ENCODE measurements at places on chromosomes 11 and 22.
A peak's percentile ranks its signal among the peaks of the same experiment; 100 is the strongest.

DNA sequence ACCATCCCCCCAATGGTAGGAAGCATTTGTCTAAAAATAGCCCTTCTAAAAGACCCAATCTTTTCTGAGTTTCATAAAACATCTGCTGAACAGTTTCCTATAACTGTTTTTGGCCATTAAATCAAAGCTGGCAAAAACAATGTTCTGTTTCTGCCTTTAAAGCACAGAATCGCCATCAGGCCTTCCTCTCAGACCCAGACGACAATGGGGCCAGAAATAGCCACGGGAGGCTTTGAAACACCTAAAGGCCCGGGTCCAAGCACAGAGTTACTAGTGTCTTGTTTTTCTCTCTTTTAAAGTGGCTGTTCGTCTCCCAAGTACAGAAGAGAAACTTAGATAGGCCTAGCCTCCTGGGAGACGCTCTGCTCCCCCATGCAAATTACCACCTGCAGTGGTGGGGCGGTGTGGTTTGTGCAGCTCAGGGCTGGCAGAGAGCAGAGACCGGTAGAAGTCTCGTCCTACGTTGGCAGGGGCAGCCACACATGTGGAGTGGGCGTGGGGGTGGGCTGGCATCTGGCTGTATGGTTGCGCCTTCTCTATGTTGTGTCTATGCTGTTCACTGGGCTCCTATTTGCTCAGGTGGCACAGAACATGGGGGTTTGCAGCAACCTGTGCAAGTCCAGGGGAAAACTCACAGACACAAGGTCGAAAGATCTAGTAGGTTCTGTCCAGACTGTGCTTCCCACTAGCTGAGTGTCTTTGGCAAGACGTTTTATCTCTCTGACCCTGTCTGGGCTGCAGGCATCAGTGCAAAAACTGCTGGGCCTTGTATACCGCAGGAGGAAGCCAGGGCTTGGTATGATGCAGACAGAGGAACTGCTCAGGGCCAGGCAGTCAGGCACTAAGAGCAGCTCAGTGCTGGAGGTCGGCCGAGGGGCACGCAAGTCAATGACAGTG, 23.6 kb upstream of the ETS1 start:
- no peak for DNase-seq

- no peak for DNase-seq
Observed at GRCh38 chr11:92632495-92632894, 337.0 kb upstream of the MTNR1B start.

DNA sequence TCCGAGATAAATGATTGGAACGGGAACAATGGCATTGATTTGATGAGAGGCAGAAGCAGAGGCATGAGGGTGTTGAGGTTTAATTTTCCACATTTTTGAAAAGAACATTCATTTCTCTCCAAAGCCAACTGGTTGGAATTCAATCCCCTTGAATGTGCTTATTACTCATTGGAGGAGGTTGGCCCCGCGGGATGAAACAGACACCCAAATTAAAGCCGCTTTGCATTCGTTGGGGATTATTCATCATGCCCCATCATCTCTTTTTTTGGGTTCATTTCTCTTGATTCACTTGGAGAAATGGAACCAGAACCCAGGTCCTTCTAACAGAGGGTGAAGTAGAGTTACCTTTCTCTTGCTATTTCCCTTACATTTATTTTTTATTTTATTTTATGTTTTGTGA, 47.6 kb upstream of the PARVG start:
- no peak for DNase-seq

DNA sequence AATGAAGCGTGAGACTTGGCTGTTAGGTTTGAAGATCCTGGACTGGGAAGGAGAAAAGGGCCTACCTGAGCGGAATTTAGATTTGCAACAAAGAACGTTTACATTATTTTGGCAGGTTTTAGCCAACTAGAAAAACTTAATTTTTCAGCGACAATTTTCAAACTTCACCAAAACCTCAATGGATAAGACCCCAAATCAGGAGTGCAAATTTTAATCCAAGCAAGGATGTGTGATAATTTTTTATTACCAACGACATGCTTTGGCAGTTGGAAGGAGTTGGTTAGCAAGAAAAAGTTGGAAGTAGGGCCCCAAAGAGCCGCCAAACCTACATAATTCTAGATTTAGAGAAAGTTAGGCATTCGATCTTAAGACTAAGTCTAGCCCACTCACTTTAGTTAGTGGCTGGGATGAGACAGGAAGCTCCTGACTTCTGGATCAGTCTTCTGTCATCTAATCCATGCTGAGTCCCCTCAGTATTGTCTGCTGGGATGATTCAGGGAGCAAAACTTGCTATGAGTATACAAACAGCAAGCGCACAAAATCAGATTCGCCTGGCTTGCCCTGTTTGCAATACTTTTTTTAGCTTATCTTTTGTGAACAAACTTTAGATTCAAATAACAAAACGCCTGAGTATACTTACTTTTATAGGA, 787 bp upstream of the RDX start:
- no peak for DNase-seq

DNA sequence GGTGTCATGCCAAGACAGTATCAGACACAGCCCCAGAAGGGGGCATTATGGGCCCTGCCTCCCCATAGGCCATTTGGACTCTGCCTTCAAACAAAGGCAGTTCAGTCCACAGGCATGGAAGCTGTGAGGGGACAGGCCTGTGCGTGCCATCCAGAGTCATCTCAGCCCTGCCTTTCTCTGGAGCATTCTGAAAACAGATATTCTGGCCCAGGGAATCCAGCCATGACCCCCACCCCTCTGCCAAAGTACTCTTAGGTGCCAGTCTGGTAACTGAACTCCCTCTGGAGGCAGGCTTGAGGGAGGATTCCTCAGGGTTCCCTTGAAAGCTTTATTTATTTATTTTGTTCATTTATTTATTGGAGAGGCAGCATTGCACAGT, 14.6 kb downstream of the IL10RA start:
- DNase-seq: no peak

- DNase-seq: peak; percentile 38
Observed at GRCh38 chr11:119874660-119875238, 145.7 kb upstream of the NECTIN1 start.

DNA sequence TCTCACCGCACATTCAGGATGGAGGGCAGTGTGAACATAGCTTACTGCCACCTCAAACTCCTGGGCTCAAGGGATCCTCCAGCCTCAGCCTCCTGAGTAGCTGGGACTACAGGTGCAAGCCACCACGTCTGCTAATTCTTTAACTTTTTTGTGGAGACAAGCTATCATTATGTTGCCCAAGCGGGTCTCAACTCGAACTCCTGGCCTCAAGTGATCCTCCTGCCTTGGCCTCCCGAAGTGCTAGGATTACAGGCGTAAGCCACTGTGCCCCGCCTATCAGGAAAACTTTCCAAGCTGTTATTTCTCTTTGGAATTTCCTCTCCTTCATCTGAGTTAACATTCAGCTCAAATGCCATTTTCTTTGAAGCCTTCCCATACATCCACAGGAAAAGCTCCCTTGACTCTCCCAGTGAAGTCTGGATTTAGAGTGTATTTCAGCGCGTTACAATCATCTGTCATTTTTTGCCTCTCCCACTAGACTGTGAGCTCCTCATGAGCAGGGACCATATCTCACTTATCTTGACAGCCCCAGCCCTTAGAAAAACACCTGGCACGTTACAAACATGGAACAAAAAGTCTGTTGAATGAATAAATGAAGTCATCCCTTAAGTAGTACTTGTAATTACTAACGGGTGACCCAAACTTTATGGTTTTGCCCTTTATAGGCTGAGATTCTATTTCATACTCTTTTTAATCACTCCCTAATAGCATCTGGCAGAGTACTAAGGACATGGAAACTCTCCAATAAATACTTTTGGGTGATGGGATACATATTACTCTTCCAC, 2.2 kb downstream of the MRTFA start:
- no peak for DNase-seq

DNA sequence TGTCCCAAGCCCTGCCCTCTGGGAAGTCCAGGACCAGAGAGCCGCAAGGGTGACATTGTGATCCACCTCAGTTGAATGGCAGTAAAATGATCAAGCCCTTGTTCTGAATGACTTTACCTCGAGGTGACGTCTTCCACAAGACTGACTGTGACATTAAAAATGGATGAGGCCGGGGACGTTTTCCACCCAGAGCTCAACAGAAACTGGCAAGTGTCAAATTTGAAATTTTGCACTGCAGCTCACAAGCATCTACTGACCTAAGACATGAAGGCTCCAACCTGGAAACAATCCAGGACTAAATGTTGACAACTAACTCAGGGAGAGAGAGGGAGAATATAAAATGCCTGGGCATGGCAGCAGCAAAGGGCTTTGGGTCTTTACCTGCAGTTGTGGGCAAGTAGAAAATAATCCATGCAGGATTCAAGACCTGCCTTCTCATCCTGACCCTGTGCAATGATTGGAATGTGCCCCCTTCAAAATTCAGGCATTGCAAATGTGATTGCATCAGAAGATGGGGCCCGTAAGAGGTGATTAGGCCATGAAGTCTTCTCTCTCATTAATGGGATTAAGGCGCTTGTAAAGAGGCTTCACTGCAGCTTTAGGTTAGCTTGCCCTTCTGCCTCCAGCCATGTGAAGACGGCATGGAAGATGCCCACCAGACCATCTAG, 33.6 kb upstream of the CLMP start:
- no peak for DNase-seq

- DNase-seq: no peak
Observed at GRCh38 chr11:104405277-104405676, 241.3 kb upstream of the PDGFD start.

- DNase-seq: peak; percentile 86
Observed at GRCh38 chr22:33539902-33540751, 380.1 kb downstream of the LARGE1 start.

GRCh38 chr11:46649180-46649738, 31.9 kb downstream of the ATG13 start:
- peak; percentile 81 for DNase-seq

GRCh38 chr22:28331695-28332094, 347.9 kb downstream of the TTC28 start:
- DNase-seq: no peak

GRCh38 chr11:18791207-18791968, at the start of gene PTPN5:
TSS of gene PTPN5 (minus strand) at chr11:18791798. CDS start at chr11:18771958, 19,840 bp downstream.
- DNase-seq: peak; percentile 46

DNA sequence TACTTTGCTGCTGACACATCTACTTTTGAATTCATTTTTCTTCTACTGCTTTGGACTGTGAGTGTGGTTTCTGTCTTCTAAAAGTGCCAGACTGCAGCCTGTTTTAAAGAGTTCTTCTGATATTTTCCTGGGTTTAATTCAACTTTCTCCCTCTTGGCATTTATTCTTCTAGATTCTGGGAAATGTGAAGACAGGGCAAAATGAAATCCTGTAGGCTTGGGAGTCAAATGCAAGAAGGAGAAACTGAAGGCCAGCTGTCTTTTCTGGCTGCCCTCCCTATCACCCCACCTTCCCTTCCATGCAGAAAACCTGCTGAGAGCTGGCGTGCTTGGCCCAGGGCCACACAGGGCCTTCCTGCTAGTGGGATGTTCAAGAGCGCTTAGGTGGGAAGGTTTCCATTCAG, 7.6 kb downstream of the ZNF70 start:
- no peak for DNase-seq

DNA sequence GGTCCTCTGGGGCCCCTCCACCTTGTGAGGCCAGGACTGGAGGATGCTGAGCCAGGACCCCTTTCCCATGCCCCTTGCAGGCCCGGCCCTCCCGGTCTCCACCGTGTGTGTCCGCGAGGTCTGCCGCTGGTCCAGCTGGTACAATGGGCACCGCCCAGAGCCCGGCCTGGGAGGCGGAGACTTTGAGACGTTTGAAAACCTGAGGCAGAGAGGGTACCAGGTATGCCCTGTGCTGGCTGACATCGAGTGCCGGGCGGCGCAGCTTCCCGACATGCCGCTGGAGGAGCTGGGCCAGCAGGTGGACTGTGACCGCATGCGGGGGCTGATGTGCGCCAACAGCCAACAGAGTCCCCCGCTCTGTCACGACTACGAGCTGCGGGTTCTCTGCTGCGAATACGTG, 17.9 kb downstream of the MUC5B start:
- no peak for DNase-seq

DNA sequence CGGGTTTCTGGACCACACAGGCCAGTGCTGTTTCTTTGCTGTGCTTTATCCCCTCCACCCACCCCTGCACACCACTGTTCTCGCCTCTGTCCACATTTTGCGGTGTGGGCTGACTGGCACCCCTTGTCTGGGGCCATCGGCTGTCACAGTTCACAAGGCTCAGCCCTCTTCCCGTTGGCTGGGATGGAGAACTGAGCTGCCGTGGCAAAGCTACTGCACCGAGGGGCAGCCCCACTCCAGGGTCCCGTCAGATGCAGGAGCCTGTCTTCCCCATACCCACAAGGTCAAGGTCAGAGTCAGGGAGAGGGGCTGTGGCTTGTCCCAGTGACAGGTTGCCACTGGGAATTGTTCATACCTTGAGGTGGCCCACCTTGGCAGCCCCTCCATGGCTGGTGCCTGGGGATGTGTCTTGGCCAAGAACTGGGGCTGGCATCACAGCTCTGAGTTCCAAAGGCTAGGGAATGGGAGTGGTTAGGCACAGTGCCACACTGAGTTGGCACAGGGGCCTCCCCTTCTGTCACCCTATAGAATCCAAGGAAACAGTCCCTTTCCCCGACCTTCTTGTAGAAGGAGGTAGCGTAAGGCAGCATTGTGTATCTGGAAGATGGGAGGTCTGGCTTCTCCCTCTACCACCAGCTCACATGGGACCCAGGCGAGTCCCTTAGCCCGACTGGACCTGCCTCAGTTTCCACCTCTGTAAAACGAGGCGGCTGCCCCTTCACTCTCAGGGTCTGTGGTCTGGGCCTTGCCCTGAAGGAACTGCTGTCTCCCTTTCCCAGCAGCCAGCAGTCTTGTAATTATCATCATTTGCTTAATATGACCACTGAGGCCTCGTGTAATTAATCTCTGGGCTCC, 3.4 kb downstream of the GRK2 start:
- peak; percentile 58 for DNase-seq

GRCh38 chr11:69462106-69462951, 19.1 kb upstream of the LINC01488 start:
- no peak for DNase-seq

GRCh38 chr11:80086496-80087055, 645.7 kb upstream of the TENM4 start:
- no peak for DNase-seq

DNA sequence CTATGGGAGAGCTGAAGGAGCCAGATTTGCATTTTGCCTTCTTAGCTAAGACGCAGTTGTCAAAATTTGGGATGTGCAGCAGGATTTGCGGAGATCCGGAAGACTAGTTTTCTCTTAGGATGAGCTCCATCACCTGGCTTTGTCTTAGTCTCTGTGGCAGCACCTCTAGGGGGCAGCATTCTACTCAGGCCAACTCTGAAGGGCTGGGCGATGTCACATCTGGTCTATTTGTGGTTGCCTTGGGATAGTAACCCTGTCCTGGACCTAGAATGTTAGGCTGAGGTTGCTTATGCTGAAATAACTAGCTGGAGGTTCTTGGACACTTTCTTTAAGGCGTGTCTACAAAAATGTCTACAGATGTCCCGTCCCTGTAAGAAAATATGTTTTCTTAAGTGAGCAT, 116.2 kb downstream of the FAT3 start:
- DNase-seq: no peak

GRCh38 chr11:47917599-47918369, 62.6 kb upstream of the PTPRJ start:
- DNase-seq: peak; percentile 93
